Effector CD8-positive, alpha-beta T cell (primary cell): ENCODE measurements at places on chromosomes 1 and 21.

GRCh38 chr1:4676253-4676652 lies 21.8 kb downstream of the AJAP1 start:
- DNase-seq: no peak

- DNase-seq: no peak
These were observed 7.8 kb upstream of the TARS2 start for GRCh38 chr1:150479370-150479769.

DNA sequence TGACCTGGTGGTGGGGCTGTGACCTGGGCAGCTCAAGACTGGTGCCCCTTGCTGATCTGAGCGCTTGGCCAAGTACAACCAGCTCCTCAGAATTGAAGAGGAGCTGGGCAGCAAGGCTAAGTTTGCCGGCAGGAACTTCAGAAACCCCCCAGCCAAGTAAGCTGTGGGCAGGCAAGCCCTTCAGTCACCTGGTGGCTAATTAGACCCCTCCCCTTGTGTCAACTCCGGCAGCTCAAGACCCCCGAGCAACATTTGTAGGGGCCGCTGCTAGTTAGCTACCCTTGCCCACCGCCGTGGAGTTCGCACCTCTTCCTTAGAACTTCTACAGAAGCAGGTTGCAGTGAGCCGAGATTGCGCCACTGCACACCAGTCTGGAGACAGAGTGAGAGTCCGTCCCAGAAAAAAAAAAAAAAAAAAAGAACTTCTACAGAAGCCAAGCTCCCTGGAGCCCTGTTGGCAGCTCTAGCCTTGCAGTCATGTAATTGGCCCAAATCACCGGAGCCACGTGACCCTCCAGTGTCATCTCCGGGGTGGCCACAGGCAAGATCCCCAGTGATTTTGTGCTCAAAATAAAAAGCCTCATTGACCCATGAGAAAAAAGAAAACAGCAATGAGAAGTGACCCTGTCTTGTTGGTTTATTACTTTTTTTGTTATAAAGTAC lies 39.3 kb upstream of the LGALS8 start:
- no peak for DNase-seq

- no peak for DNase-seq
These were observed 16.9 kb downstream of the CAP1 start for GRCh38 chr1:40057310-40058030.

DNA sequence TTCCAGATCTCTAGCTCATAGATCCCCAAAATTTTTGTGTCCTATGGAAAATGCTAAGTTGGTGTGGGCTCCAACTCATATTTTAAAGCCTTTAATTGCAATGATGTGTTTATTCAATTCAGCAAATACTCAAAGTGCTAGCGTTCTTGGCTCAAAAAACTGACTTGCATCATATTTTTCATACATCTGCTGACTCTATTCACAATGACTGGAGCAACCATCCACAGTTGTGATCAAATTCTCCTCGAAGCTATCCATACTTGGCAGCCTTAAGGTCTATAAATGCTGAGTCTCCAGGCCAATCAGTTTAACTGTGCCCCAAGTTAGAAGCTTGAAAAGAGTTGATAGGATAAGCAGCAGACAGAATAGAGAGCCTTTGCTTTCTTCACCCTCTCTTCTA lies 2.9 kb upstream of the ATP1A1 start:
- no peak for DNase-seq

- DNase-seq: no peak
These were observed 254.9 kb downstream of the RHOU start for GRCh38 chr1:228989992-228990827.

DNA sequence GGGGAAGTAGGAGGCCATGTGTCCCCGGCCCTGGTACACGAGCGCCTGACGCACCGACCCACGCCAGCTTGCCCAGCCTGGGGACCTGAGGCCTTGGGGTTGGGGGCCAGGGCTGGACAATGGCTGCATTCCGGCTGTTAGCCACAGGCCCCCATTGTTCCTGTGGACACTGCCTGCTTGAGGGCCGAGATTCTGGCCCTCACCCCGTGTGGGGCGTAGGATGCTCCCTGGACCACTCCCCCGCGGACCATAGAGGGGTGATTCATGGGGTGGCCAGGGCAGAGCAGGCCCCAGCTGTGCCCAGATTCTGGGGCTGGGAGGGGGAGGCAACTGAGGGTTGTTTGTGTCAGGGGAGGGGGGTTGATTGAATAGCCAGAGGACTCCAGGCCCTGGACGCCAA lies 11.7 kb downstream of the POU3F1 start:
- DNase-seq: no peak

- DNase-seq: peak; percentile 47
These were observed 486 bp downstream of the SLC27A3 start for GRCh38 chr1:153775458-153776327.

GRCh38 chr1:206736878-206737728 lies 33.5 kb upstream of the IL19 start:
- no peak for DNase-seq
